ENCODE measurements at places on chromosomes 5 and 9. TPM values are rescaled to one million over a fixed set of nuclear protein-coding genes. Genes with fewer than 3 reads are reported as not detected.

The GPX3 gene
- total RNA-seq = 8.5 TPM

The FBXO10 gene
- total RNA-seq = 39.8 TPM

The ADAMTSL1 gene
- total RNA-seq = not detected

- H3K4me3 ChIP-seq = no peak overlapping the region
- peaks cover 9% of the 10 kb centered on the region for H3K4me1 ChIP-seq
- no peak for DNase-seq
- no peak overlapping the region for H3K27ac ChIP-seq
Measured at GRCh38 chr5:177295924-177296323, 7.6 kb downstream of the RAB24 start.

The ALDH1A1 gene
- total RNA-seq = 0.54 TPM

The FGF18 gene
- total RNA-seq = 1.7 TPM

DNA sequence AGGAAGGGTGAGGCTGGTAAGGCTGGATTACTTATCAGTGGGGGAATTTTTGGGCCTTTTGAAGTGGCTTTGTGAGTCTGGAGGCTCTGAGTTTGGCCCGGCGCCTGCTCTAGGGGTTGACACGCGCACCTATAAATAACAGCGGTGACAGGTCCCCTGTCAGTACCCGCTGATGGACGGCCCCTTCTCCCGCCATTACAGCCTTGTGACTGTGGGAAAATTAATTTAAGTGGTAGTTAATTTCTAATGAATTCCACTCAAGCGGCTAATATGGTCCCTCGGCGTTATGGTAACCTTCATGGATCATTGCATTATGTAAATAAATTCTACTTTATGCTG is 16.5 kb downstream of the MRPL36 start:
- no peaks in the 10 kb centered on the region for H3K36me3 ChIP-seq
- no peaks in the 10 kb centered on the region for H3K27me3 ChIP-seq
- no peaks in the 10 kb centered on the region for H3K4me1 ChIP-seq
- DNase-seq = no peak

The EIF4E1B gene
- total RNA-seq = not detected

- H3K27me3 ChIP-seq = no peaks in the 10 kb centered on the region
- no peaks in the 10 kb centered on the region for H3K36me3 ChIP-seq
- DNase-seq = no peak
Measured at GRCh38 chr9:99752417-99753109, 69.1 kb upstream of the NR4A3 start.

DNA sequence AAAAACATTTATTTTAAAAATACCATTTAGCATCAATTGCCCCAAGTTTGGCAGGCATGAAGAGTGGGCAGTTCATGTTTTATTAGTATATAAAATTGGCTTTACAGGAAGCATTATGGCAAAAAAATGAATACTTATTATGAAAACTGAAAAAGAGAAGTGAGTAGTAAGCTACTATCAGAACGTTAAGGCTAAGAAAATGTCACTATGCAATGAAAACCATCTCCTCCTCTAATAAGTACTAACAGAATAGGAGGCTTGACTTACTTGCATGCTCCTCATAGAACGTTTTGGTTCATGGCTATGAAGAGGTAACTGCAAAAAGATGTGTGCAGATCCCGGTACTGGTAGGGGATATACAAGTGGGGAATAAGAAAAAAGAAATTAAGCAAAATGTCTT is 23.6 kb downstream of the TICAM2 start:
- H3K27ac ChIP-seq = no peak overlapping the region
- DNase-seq = no peak
- H3K27me3 ChIP-seq = no peaks in the 10 kb centered on the region
- H3K4me3 ChIP-seq = no peak overlapping the region
- no peaks in the 10 kb centered on the region for H3K4me1 ChIP-seq

- no peak overlapping the region for H3K27ac ChIP-seq
- DNase-seq = no peak
- H3K4me3 ChIP-seq = no peak overlapping the region
- no peaks in the 10 kb centered on the region for H3K4me1 ChIP-seq
Measured at GRCh38 chr9:125942125-125942524, 195.0 kb downstream of the PBX3 start.

DNA sequence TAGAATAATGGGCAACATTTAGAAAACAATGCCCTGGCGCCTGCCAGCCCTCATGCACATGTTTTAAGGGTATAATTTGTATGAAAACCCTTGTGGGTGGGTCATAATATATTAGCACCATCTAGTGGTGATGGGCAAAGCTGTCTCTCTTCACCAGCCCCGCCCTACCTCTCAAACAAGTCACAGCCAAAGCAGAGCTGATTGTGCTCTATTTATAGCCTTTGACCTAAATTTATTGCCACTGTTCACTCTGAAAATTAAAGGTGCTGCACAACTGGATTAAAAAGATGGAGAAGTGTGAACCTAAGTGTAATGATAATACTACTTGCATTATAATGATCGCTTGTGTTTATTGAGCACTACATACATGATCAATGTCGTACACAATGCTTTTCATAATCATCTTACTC is 131.9 kb upstream of the ANKH start:
- DNase-seq = peak; percentile 82
- H3K4me3 ChIP-seq = no peak overlapping the region
- no peak overlapping the region for H3K27ac ChIP-seq
- peaks cover 6% of the 10 kb centered on the region for H3K4me1 ChIP-seq
- peaks cover 8% of the 10 kb centered on the region for H3K27me3 ChIP-seq

DNA sequence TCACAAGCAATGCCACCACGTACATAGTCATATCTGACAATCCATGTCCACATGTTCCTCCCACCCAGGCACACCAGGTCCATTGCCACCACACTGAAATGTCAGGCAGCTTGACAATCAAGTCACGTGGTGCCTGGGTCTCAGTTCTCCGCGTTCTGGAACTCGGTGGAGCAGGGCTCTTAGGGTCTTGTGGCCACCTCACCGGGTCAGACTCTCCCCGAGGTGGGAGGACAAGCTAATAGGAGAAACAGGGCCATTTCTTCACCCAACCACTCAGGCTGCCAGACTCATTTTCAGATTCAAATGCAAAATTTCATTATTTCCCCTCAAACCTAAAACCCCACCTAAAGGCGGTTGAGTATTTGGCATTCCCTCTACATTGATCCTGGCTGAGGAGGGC is 200.5 kb upstream of the GAS1 start:
- no peak for DNase-seq
- H3K4me1 ChIP-seq = no peaks in the 10 kb centered on the region
- H3K4me3 ChIP-seq = peak overlapping the region; percentile 25
- H3K27me3 ChIP-seq = no peaks in the 10 kb centered on the region

DNA sequence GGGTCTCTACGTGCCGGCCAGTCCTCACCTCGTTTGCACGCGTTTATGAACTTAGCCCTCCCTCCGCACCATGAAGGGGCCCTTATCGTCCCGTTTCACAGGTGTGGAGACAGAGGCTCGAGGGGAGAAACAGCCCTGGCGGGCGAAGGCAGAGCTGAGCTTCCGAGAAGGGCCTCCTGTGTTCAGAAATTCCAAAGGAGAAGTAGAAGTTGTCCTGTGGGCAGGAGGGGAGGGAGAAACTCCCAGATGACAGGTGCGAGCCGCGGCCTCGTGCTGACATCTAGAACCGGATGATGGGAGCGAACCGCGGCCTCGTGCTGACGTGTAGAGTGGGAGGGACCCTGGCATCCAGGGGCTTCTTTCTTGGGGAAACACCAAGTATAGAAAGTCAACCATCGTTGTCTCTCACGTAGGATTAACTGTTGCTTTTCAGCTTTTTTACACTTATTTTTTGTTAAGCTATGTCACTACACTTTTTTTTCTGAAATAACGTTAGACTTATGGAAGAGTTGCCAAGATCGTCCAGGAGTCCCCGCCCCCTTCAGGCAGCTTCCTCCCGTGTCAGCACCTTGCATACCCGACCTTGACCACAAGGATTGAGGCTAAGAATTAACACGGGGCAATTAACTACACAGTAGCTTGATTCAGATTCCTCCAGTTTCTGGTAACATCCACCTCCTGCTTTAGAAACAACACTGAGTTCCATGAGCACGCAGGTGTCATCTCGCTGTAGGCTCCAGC is 42.8 kb upstream of the NKD2 start:
- H3K27me3 ChIP-seq = peaks cover 18% of the 10 kb centered on the region
- H3K27ac ChIP-seq = no peak overlapping the region
- H3K4me1 ChIP-seq = no peaks in the 10 kb centered on the region
- H3K36me3 ChIP-seq = no peaks in the 10 kb centered on the region
- no peak overlapping the region for H3K4me3 ChIP-seq

The FABP6 gene
- 0.31 TPM for total RNA-seq

DNA sequence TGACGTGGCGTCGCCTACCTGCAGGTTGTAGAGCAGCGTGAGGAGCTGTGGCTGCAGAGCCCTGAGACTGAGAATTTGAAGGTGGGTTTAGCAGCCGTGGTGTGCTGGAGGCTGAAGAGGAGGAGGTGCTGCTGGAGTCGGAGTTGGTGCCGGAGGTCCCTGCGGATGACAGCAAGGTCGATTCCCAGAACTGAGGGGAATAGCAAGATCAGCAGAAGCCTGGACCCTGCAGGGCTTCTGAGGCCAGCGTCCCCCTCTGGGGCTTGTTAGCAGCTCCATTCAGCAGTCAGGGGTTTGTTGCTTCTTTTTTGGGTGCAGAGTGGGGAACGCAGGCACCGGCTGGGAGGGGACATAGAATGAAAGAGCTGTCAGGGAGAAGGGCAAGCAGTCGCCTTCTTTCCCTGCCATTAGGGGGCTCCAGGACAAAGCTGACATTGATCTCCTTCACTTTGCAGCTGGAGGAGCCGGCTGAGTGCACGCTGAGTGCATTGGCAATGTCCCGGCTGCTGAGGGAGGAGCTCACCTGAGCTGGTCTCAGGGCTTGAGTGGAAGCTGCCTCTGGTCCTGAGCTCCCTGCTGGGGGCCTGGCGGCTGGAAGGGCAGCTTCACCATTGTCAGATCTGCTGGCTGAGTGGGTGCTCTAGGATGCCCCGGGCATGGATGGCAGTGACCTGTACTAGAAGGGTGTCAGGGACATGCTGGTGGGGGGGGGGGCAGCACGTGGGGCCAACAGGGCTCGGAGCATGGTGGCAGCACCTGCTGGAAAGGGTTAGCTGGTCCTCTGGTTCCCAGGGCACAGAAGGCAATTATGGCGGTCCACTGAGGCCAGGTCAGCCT is 20.8 kb downstream of the OBP2B start:
- no peaks in the 10 kb centered on the region for H3K4me1 ChIP-seq
- H3K27ac ChIP-seq = no peak overlapping the region
- DNase-seq = no peak
- no peaks in the 10 kb centered on the region for H3K36me3 ChIP-seq
- no peaks in the 10 kb centered on the region for H3K27me3 ChIP-seq

- no peaks in the 10 kb centered on the region for H3K27me3 ChIP-seq
- H3K4me1 ChIP-seq = no peaks in the 10 kb centered on the region
- no peak overlapping the region for H3K4me3 ChIP-seq
- DNase-seq = no peak
- H3K27ac ChIP-seq = no peak overlapping the region
Measured at GRCh38 chr5:89283728-89284493, 400.9 kb upstream of the MEF2C start.

- H3K27ac ChIP-seq = no peak overlapping the region
- H3K27me3 ChIP-seq = no peaks in the 10 kb centered on the region
- DNase-seq = no peak
Measured at GRCh38 chr5:12399868-12400267, 495.6 kb upstream of the CTNND2 start.

- H3K4me3 ChIP-seq = peak within 1 kb of the TSS; percentile 52
- no peak for DNase-seq
- H3K4me1 ChIP-seq = peaks cover 2% of the 10 kb centered on the region
- H3K36me3 ChIP-seq = 0 out of 2 replicates have a peak, but pooled peaks cover 2% of the 10 kb centered on the region
Measured at GRCh38 chr5:113487781-113488644, at the start of gene MCC. Gene MCC (minus strand): TSS chr5:113488453.

The ENHO gene
- total RNA-seq = 7.2 TPM

The BRD3 gene
- total RNA-seq = 27.6 TPM

DNA sequence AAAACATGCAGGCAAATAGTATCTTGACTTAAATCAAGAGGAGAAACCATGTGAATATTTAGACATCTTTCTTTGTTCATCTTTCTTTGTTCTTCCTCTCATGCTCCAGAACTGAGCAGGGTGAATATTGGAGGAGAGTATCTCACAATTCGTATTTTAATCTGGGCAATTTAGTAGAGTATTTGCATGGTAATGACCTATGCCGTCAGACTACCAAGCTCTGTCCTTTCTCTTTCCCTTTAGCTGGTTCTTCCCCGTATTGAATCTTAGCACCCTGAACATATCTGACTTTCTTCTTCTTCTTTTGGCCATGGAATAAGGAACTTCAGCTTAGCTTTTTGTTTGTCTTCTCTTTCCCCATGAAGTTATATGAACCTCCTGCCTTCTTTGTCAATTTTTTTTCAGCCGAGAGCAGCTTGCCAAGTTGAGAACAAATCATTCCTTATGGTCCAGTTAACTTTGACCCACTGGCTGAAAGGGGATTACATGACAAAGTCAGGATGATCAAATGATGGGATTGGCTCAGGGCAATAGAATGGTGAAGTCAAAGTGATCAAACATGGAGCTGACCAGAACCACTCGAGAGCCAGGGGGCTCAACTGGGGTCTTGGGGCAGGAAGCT is 95.8 kb downstream of the DAPK1 start:
- no peaks in the 10 kb centered on the region for H3K27me3 ChIP-seq
- DNase-seq = no peak
- H3K4me1 ChIP-seq = no peaks in the 10 kb centered on the region
- no peaks in the 10 kb centered on the region for H3K36me3 ChIP-seq
- H3K27ac ChIP-seq = no peak overlapping the region
- H3K4me3 ChIP-seq = no peak overlapping the region

DNA sequence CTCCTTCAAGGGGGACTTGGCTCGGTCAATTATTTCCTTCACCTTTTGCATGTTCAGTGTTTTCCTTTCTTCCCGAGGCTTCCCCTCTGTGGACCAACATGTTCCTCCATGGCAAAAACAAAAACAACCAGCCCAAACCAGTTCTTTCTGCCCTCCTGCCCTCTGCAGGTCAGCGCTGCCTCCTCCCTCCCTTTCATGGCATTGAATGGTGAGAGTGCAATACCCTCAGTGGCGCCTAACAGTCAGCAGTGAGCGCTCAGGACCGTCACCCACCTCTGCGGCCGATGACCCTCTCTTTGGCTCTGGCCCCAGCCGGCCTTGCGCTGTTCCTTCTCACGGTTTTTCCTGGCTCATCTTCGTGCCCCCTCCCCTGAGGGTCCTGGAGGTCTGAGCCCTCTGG is 34.4 kb upstream of the GNE start:
- H3K27ac ChIP-seq = peak overlapping the region; percentile 57
- H3K27me3 ChIP-seq = no peaks in the 10 kb centered on the region
- no peak for DNase-seq
- no peak overlapping the region for H3K4me3 ChIP-seq

DNA sequence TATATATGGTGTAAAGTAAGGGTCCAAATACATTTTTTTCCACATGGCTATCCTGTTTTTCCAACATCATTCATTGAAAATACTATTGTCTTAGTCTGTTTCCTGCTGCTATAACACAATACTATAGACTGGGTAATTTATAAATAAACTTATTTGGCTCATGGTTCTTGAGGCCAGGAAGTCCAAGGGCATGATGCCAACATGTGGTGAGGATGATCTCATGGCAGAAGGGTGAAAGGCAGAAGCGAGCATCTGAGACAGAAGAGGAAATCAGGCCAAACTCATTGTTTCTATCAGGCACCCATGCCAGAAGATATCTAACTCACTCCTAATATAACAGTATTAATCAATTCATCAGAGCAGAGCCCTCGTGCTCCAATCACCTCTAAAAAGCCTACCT is 42.6 kb downstream of the ANKRD55 start:
- no peaks in the 10 kb centered on the region for H3K36me3 ChIP-seq
- no peaks in the 10 kb centered on the region for H3K4me1 ChIP-seq
- no peak overlapping the region for H3K4me3 ChIP-seq
- no peak for DNase-seq
- no peak overlapping the region for H3K27ac ChIP-seq
